ENCODE measurements at places on chromosomes 12 and 14.

GRCh38 chr12:74988156-74988555 is 221.5 kb downstream of the KCNC2 start:
- DNase-seq: no peak

- no peak for DNase-seq
Measured at GRCh38 chr12:3311027-3311402, 180.0 kb upstream of the PRMT8 start.

- no peak for DNase-seq
Measured at GRCh38 chr12:56721216-56721615, 3.9 kb downstream of the NACA start.

- peak; percentile 42 for DNase-seq
Measured at GRCh38 chr12:54993181-54993835, 8.7 kb upstream of the TESPA1 start.

GRCh38 chr14:57068511-57068910 is 200.2 kb downstream of the EXOC5 start:
- no peak for DNase-seq
